Cardiac muscle cell (in vitro differentiated cells and primary cell): ENCODE measurements at places on chromosomes 6 and 20. TPM values are rescaled to one million over a fixed set of nuclear protein-coding genes. Genes with fewer than 3 reads are reported as not detected.

GRCh38 chr6:14639983-14640599 is 522.5 kb downstream of the CD83 start:
- DNase-seq = no peak

GRCh38 chr20:4546786-4547185 is 174.9 kb upstream of the PRND start:
- peak; percentile 65 for DNase-seq

DNA sequence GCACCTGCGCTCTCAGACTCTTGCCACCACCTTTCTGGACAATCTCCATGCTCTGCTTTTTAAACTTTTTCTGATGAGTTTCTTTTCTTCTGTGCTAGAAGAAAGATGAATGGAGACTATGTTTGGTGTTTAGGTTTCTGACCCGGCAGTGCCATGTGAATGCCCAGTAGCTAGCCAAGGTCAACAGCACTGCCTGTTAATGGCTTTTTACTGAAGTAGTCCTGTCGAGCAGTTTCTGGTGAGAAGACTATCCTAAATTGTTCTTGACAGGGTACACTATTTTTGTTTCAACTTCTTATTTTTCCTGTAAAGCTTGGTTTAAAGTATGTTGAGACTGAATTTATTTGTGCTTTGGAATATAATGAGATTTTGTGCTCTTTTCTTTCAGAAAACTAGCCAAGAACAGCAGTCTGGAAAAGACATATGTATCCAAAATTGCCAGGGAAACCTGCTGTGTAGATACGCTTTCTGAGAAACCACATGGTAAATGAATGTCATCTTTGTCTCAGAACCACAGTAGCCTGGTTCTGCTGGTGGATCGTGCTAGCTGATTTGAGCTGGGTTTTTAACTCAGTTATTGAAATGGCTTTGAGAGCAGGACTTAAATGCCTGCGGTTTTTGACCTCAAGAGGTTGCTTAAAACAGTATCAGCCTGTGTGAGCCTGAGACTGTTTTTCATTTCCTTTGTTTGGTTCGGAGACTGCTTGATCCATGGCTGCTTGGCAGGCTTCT is 48.1 kb downstream of the KCNS1 start:
- DNase-seq = peak; percentile 90

GRCh38 chr6:98124171-98124570 is 710.2 kb upstream of the POU3F2 start:
- no peak for DNase-seq

DNA sequence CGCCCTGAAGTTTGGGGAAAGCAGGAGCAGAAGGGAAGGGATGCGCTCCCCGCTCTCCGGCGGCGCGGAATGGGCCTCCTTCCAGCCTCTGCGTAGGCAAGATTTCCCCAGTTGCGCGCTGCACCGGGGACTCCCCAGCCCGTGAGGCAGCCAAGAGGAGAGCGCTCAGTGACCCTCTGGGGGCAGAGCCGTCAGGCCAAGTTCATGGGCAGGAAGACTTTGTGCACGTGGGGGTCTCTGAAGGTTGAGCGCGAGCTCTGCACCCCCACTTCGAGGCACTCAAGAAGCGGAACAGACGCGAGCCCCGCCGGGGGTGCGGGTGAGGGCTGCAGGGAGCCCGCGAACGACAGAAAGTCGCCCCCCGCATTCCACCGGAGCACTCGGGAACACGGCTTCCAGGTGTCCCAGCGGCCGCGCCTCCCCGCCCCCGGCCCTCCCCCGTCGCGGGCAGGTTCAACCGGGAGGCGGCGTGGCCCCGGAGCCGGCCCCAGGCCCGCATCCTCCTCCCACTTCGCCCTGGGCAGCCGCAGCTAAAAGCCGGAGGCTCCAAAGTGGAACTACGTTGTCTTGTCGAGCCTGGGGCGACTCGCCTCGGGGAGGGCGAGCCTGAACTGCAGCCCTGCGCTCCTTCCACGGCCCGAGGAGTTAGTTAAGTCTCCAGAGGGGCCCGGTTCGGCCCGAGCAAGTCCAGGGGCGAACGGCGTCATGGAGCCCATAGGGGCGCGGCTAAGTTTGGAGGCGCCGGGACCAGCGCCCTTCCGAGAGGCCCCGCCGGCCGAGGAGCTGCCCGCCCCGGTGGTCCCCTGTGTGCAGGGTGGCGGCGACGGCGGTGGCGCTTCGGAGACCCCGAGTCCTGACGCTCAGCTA is at the start of gene PPP1R3G:
Gene PPP1R3G (plus strand): TSS at position 561 of the 867 bp plus-strand sequence. CDS start 145 bp downstream, at position 706.
- peak; percentile 75 for DNase-seq

DNA sequence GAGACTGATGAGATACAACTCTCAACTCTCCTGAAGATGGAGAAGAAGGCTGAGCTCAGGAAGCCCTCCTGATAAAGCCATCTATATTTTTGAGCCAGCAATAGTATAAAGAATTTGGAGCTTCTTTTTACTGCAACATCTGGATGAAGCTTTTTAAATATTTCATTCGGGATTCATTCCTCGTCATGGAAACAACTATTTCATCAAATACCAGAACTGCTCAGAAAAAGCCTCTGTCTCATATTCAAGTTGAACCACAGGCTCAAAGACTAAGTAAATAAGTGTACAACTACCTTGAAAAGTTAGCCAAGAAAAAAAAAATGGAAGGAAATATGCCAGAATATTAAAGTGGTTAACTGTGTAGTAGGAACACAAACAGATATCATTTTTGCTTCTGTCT is 37.8 kb downstream of the PTPRT start:
- no peak for DNase-seq

DNA sequence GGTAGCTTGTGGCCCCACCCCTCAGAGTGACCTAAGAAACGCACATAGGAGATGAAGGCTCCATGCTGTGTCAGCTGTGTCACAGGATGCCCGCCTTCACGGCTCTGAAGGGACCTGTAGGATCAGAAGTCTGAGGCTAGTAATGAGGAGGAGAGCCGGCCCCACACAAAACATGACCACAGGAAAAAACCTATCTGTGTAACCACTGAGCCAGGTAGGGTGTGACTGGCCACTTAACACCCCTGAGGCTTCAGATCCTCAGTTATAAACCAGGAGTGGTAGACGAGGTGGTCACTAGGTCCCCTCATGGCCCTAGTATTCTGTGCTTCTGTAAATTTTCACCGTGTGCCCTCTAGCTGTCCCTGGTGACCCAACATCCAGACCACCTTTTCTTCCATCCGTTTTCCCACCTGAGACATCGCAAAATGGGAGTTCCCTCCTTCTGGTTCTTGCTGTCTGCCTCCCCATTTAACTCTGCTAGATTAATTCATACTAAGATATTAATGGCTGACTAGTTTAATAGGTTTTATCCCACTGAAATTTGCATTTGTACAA is 52.8 kb downstream of the TBC1D7 start:
- no peak for DNase-seq

DNA sequence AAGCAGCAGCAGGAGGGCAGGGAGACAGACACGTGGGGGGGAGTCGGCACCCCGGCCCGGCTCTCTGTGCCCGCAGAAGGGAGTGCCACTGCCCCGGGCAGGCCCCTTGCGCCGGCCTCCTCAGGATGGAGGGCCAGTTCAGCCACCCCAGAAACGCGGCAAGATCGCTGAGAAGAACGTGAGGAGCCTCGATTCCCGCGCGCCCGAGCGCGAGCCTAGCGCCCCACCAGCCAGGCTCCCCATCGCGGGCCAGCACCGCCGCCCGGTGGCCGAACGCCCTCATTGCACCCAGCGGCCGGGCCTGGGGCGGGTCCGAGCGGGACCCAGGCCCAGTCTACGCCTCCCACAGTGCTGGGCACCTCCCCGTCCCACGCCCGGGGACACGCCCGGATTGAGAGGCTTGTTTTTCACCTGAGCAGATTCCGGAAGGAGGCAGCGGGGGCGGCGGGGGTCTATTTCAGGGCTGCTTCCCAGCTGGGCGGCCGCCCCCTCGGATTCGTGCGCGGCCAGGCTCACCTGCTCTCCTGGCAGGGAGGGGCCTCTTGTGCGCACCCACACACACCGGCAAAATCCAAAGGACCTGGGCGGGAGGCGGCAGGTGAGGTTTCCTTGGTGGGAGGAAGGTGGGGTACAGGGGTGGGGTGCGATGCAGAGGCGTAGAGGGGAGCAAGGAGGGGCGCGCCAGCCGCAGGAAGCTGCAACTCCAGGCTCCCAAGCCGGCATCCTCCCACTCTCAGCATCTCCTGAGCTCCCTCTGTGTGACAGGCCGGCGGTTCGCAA is 9.0 kb upstream of the GRM4 start:
- peak; percentile 59 for DNase-seq

DNA sequence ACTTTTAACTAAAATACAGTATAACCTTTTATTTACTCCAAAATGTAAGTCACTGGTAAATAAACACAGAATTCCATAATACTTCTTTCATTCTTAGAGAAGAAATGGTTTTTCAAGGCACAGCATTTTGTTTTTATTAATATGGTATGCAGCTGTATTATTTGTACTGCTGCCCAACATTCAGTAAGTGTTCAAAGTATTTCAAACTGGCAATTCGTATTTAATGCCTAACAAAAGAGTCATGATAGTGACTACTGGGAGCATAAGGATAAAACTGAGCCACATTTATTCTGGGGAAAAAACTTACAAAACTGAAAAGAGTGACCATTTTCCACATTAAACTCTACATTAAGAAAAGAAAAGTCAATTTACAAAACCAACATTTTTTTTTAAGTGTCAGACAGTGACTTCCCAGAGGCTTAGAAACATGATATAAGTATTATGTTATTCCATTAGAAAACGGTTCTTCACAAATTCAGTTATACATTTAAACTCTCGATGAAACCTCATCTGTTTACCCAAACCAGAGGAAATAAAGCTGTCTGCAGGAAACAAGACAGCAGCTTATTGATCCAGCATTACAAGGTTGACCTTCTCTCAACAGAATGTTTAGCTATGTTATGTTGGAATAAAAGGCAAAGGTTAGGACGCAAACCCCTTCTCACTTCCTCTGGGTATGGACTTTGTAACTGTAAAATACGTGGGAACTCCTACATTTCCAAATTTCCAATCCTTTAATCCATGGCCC is 24.3 kb downstream of the EPB41L2 start:
- DNase-seq = no peak

- peak; percentile 2 for DNase-seq
Measured at GRCh38 chr6:119830494-119831295, 481.1 kb upstream of the MAN1A1 start.

DNA sequence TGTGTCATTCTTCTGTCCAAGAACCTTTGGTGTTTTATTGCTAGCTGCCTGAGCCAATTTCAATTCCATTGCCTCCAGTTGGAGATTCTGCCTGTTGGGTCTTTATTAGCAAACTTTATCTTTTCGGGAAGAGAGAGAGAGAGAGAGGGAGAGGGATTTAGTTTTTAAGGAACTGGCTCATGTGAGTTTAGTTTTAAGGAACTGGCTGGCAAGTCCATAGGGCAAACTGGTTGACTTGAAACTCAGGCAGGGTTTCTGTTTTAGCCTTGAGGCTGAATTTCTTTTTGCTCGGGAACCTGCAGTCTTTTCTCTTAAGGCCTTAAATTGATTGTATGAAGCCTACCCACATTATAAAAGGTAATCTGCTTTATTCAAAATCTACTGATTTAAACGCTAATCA is 23.0 kb downstream of the BCKDHB start:
- DNase-seq = no peak

DNA sequence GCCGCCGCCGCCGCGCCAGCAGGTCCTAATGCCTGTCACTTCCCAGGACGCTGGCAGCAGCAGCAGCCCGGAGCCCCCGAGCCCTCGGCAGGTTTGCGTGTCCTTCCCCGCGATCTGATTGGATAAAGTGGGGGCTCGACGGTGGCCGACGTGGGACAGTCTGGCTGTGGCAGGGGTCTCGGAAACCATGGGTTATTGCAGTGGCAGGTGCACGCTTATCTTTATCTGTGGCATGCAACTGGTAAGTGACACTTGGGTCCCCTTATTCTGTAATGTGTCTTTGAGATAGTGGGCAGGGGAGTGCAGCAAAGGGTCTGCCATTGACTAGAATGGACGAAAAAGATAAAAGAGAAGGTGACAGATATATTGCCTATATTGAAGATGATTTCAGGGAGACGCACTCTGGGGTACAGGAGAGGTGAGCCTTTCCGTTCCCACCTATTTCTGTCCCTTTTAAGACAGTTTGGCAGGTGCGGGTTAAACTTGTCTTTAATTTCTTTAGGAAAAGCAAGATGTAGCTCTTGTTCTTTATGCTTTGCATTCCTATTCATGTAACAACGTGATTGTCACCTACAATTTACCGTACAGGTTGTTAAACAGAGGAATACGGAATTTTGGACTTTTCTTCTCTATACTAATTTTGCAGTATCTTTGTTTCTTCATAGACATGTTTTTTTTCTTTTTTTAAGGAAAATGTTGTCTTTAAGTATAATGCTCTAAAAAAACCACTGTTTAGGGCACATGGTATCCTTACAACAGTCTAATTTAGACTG is 535 bp downstream of the NKAIN2 start:
- peak; percentile 74 for DNase-seq

GRCh38 chr20:43167615-43168014 is 22.1 kb downstream of the PTPRT start:
- DNase-seq = no peak

- DNase-seq = no peak
Measured at GRCh38 chr6:112352101-112352500, 5.0 kb downstream of the RFPL4B start.

GRCh38 chr6:108331982-108332381 is 37.1 kb downstream of the AFG1L start:
- DNase-seq = no peak

DNA sequence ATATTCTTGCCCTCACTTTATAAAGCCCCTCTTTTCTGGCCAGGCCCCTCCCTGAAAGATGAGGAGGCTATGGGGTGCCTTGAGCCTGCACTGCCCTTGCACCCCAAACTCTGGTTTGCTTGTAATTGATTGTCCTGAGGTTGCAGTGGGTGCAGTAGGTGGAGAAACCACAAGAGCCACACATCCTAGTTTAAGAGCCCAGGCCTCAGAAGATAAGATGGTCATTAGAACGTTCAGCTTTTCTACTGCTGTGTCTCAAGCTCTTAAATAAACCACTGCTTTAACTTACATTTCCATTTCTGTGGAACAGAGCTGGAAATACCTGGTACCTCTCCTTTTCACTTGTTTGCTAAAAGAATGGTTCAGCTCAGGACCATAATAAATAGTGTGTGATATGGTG is 9.0 kb downstream of the MRAP2 start:
- DNase-seq = no peak

DNA sequence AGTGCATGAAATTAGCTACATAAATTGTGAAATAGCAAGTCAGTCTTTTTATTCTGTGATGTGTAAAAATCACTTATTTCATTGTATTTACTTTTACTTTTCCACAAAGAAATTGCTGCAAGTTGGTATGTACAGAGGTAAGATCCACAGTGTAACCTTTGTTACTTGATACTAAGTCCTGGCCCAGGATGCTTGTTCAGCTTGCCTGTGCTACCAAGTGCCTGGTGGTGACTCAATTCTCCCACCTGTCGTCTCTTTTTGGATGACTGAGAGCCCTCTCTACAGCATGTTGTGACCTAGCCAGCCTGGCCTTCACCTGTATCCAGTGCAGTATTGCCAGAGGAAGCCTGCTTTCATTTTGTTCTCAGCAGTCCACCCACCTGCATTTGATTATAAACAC is 54.9 kb downstream of the ANKRD6 start:
- no peak for DNase-seq

GRCh38 chr6:39263303-39264037 is 34.2 kb upstream of the KCNK5 start:
- no peak for DNase-seq

The PNPLA1 gene
- not detected in 2 replicates for polyA plus RNA-seq

The SLC17A2 gene
- not detected in 2 replicates for polyA plus RNA-seq

The KCNB1 gene
- polyA plus RNA-seq = 0.06 and 0.10 TPM in 2 replicates

The MYT1 gene
- 0.50 and 0.72 TPM in 2 replicates for polyA plus RNA-seq

The DEFB118 gene
- not detected in 2 replicates for polyA plus RNA-seq

The HRH3 gene
- not detected in 2 replicates for polyA plus RNA-seq

The SDC4 gene
- polyA plus RNA-seq = 35.4 and 74.4 TPM in 2 replicates

The SPEF1 gene
- polyA plus RNA-seq = 0.61 and 1.2 TPM in 2 replicates

The FUT9 gene
- not detected in 2 replicates for polyA plus RNA-seq

The C6orf132 gene
- polyA plus RNA-seq = 0.49 and 0.56 TPM in 2 replicates

The AKAP7 gene
- polyA plus RNA-seq = 9.1 and 14.3 TPM in 2 replicates
